ENCODE measurements at places on chromosomes 11 and 22. TPM values are rescaled to one million over a fixed set of nuclear protein-coding genes. Genes with fewer than 3 reads are reported as not detected.
A peak's percentile ranks its signal among the peaks of the same experiment; 100 is the strongest.

Gene IGSF22
- 0.57 TPM for polyA plus RNA-seq

DNA sequence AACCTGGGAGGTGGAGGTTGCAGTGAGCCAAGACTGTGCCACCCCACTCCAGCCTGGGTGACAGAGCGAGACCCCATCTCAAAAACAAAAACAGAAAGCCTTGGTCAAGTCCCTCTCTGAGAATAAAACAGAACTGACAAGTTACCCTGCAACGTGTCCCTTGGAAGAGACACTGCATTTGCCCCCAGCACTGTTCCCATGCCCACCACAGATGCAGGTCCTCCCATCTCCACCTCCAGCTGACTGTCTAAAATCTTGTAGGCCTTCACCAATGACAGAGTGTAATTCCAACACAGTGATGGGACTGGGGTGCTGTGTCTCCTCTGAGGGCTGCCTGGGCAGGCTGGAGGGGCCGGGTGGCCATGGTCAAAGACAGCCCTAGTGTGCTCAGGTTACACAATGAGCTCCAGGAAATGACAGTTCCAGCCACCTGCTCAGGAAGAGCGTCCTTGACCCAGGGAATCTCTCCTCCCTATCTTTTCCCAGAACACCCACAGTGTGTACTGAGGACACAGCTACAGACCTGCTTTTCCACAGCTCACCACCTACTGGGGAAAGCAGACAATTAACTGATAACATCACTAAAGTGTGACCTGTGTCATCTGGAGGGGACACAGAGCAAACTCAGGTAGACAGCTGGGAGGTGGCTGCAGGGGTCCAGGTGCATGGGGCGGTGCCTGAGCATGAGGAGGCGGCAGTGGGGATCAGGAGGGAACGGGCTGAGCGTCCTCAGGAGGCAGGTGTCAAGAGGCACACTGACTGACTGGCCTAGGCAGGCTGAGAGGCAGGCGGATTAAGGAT is 56.4 kb downstream of the ARFGAP3 start:
- DNase-seq: no peak

DNA sequence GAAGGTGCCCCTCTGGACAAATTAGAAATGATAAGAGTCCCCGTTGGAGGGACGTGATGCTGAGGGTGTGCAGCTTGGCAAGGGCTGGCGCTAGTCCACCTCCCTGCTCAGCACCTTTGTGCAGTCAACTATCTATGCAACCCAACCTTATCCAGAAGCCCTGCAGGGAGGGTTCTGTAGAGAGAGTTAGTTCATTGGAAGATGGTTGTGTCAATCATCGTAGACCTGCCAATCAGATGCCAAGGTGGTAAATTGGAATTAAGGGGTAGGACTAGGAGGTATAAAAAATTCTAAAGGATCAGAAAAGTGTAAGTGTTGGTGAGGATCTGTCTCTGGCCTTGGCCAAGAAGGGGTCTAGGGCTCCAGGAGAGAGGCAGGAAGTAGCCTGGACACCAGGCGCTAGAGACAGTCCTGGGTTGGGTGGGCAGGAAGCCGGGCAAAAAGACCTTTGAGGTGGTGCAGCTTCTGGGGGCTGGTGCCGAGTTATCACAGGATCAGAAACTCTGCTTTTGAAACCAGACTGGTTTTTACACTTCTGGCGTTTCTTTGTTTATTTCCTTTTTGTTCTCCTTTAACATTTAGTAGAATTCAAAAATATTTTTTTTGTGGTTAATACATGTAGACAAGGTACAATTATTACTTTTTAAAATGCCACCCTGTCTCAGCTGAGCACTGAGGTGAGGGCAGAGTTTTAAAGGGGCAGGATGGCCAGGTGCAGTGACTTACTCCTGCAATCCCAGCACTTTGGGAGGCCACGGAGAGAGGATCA is 1.6 kb downstream of the C1QTNF6 start:
- DNase-seq: peak; percentile 96

Gene KRTAP5-7
- 0.05 TPM for polyA plus RNA-seq

Gene CARD18
- 13.9 TPM for polyA plus RNA-seq

DNA sequence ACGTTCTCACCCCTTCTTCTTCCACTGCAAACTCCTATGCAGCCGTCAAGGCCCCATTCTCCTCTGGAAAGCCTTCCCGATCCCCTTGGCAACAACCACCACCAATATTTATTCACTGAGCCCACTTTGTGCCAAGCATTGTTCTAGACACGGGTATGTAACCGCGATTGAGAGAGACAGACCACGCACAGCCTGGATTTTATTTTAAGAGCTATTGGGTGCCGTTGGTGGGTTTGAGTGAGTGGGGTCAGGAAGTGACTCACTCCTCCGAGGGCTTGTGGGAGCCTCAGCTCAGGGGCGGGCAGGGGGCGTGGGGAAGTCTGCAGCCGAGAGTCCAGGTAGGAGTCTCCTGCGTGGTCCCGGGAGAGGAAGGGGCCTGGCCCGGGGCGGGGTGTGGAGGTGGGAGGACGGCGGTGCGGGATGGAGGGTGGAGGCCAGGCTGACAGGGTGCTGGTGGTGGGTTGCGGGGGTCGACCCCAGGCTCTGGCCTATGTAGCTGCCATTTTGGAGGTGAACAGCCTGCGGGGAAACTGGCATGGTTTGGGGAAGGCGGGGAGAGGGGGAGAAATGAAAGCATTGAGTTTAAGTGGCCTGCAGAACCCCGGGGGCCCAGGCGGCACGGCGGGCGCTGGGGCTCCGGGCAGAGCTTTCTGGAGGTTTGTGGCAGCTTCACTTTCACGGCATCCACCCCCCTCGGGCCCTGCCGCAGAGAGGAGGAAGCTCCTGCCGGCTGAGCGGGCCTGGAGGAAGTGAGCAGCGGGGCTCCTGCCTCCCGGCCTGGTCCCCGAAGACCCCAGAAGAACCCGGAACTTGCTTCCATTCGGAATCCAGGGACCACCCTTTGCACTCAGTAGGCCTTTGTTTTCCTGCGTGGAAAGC is 547 bp downstream of the PARVG start:
- peak; percentile 43 for DNase-seq

DNA sequence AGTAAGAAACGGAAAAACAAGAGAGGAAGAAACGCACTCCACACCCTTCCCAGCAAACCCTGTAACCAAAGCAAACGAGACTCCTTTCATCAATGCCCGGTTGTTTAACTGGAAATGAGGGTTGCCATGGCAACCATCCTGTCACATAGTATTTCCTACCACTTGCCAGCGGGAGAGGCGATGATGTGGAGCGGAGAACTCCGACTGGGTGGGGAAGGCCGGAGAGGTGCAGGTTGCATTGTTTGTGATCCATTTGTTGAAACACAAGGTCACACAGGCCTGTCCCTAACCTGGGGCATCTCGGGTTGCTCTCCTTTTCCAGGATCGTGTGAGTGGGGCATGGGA is 609.9 kb downstream of the BUD13 start:
- DNase-seq: no peak

- DNase-seq: no peak
Observed at GRCh38 chr11:44319552-44320288, 9.8 kb upstream of the ALX4 start.

GRCh38 chr11:132080127-132080526 is 709.7 kb downstream of the NTM start:
- no peak for DNase-seq

DNA sequence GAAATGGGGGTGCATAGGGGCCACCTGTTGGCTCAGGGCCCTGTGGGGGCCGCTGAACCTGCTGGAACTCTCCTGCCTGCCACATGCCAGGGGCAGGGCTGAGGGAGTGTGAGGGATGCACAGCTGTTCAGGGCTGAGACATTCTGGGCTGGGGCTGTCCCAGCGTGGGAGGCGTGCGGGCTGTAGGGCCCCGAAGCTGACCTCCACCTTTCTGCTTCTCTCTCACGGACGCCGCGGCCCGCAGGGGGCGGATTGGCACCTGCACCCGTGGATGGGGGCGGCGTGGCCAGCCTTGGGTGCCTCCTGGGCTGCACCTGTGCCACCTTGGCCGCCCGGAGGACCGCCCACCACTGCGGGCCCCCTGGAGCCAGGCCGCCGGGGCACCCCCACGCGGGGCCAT is 4.1 kb downstream of the CCDC188 start:
- no peak for DNase-seq

- no peak for DNase-seq
Observed at GRCh38 chr11:83543706-83544439, 257.7 kb upstream of the CCDC90B start.

Measured in thymus (tissue), 14 donors.